ENCODE measurements at places on chromosomes 2 and 18.

DNA sequence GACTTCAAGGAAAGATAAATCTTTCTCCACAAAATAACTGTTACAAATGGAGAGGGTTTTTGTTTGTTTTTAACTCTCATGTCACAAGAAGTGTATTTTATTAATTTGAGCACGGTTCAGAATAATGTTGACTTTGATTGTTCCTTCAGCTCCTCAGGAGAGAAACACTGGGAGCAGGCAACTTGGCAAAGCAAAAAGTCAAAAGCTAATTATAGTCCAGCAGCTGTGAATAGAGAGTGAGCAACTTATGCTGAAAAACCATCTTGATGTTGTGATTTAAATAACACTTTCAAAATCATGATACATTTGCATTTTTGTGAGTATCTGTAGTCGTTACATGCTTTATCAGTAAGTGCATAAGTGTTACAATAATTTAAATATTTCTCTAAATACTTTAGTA is 37.5 kb upstream of the TTN start:
- no peak for DNase-seq

DNA sequence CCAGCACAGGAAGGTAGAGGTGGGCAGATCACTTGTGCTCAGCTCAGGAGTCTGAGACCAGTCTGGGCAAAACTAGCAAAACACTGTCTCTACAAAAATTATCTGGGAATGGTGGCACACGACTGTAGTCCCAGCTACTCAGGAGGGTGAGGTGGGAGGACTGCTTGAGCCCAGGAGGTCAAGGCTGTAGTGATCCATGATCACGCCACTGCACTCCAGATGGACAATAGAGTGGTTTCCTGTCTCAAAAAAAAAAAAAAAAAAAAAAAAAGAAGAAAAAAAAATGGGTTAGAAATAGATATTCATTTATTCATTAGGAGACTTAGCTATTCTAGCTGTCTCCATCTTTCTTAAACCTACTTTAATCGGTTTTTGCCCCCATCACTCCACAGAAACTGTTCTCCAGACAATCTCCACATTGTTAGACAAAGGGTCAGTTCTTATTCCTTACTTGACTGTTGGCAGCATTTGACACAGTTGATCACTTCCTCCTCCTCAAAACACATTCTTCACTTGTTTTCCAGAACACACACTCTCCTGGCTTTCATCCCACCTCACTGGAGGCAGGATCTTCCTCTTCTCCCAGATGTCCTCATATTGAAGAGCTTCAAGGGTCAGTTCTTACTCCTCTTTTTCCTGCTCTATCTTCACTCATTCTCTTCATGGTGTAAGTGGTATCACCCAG is 103.1 kb downstream of the DTNB start:
- DNase-seq, result no peak

- DNase-seq, result no peak
These were observed 15.3 kb downstream of the TM4SF20 start for GRCh38 chr2:227363756-227364155.

DNA sequence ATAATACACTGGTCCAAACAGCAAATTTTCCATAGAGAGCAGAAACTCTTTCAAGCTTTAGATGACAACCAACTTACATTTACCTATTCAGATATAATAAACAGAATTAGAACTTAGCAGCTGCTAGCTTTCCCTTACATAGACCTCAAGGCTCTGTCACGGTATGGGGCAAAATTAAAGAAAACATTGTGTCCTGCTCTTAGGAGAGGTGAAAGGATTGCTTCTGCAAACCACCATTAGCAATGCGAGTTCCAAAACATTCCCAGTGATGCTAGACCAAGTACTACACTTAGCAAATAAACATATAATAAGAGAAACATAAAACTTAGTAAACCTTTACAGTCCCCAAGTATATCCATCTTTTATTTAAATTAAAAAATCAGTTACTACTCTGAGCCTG is 183.3 kb downstream of the CAMKMT start:
- DNase-seq, result no peak

DNA sequence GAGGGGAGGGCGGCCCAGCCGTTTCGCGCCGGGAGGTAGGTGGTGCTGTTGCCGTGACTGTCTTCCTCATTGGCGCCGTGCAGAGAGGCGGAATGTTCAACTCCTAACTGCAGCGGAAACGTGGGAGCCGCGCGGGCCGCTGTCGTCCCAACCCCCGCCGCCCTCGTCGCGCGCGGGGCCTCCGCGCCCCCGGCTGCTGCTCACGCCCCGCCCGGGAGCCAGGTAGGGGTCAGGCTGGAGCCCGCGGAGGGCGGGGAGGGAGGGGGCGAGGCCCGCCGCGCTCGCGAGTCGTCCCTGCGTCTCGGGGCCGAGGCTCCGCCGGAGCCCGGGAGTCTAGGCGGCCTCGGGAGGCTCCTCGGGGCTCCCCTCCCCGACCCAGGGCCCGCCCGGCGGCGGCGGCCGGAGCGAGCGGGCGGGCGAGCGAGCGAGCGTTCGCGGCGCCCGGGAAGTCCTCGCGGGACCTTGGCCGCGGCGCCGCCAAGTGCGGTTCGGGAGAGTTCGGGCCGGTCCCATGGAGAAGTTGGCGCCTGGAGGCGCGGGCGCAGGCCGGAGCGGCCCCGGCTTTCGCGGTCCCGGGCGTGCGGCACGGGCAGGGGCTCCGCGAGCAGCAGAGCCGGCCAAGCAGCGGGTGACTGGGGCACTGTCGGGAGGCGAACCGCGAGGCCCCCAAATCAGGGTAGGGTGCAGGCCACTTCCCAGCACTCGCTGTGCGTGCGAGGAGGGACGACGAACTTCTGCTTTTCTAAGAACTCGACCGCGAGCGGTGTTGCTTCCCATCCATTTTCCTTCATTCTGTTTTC is at the start of gene MAP3K20:
MAP3K20 (plus strand) TSS at position 66 of the 800 bp plus-strand sequence. CDS start 15,186 bp downstream, outside the sequence.
- DNase-seq, result peak; percentile 60

Data from activated CD4-positive, alpha-beta memory T cell treated with anti-CD3 and anti-CD28 coated beads for 36 hours (primary cell).